Mesangial cell (primary cell): ENCODE measurements at places on chromosomes 6 and 20. TPM values are rescaled to one million over a fixed set of nuclear protein-coding genes. Genes with fewer than 3 reads are reported as not detected.

The MYH7B gene
- under 0.01 and 0.76 TPM in 2 replicates for total RNA-seq

The OPN5 gene
- not detected in 2 replicates for total RNA-seq

The LCA5 gene
- total RNA-seq = 1.3 and 2.2 TPM in 2 replicates

The TLDC2 gene
- total RNA-seq = 0.49 and 0.76 TPM in 2 replicates

The SLC22A16 gene
- 2.3 TPM in 1 of 2 replicates, not detected in the other for total RNA-seq
